RPMI7951 (cell line): ENCODE measurements at places on chromosomes 11 and 22.
A peak's percentile ranks its signal among the peaks of the same experiment; 100 is the strongest.

DNA sequence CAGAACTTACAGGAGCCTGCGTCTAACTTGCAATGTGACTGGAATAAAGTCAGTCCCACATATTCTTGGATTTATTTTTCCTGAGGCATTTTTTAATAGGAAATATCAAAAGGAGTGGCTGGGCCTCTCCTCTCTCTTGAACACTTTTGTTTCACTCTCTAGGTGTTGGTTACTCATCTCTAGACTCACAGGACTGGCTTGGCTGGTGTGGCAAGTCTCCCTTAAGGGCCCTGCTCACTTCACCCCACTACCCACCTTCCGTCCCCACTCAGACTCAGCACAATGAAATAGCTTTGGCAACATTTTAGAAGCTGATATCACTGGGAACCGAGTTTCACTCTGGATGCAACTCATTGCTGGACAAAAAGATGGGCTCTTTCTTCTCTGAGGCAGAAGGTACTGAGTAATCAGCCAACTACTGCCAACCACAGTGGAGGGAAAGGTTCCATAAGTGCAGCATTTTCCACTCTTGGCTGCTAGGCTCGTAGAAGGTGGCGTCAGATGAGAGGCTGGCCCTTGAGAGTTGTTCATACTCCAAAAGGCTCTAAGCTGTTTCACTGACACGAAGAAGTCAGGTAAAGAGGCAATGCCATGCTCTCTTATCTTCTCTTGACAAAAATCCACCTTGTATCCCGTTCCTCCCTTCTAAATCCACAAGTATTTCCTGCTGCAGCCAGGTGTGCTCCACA, 390.6 kb downstream of the SOX6 start:
- no peak for DNase-seq

DNA sequence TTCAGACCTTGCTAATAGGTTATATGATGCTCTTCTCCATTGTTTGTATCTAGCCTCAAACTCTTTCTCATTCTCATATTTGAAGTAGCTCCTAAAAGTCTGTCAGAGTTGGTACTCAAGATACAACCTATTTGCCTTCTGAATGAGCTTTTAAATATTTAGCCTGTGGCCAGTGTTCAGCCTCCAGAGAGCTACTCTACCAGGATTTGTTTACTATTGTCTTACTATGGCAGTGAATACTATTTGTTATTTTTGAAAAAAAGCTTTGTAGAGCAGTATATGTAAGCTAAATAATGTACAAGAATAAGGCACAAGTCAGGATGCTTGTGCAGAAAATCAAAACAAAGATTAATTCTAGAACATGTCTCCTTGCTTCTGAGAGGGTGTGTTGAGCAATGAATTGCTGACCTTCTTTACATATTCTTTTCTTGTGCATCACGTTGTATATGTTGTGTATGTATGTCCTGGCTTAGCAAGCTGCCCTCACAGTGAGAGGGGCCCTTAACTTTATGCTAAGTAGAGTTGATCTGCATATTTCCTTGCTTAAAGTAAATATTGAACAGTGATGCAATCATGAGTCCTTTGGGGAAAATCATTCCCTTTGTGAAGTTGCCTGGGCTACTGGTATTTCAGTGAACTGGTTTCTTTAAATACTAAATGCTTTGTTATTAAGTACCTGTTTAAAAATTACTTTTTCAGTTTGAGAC, 438.0 kb downstream of the LUZP2 start:
- DNase-seq, result no peak

DNA sequence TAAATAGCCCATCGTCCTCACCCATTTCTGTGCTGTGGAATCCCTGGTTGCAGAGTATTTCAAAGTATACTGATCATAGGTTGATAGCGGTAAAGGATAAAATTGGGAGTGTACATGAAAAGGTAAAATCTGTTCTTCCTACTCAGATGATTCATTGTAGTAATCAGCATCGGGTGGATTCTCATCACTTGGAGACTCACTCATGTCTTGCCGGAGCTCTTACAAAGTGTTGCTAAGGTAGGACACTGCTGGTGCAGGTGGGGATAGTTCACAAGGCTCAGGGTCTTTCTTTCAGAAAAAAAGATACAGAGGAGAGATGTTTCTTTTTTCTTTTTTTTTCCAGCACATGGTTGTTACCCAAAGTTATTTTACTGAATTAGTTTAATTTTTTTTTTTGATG, 84.8 kb downstream of the MTNR1B start:
- no peak for DNase-seq

GRCh38 chr22:19378344-19378674, 53.2 kb downstream of the HIRA start:
- no peak for DNase-seq

DNA sequence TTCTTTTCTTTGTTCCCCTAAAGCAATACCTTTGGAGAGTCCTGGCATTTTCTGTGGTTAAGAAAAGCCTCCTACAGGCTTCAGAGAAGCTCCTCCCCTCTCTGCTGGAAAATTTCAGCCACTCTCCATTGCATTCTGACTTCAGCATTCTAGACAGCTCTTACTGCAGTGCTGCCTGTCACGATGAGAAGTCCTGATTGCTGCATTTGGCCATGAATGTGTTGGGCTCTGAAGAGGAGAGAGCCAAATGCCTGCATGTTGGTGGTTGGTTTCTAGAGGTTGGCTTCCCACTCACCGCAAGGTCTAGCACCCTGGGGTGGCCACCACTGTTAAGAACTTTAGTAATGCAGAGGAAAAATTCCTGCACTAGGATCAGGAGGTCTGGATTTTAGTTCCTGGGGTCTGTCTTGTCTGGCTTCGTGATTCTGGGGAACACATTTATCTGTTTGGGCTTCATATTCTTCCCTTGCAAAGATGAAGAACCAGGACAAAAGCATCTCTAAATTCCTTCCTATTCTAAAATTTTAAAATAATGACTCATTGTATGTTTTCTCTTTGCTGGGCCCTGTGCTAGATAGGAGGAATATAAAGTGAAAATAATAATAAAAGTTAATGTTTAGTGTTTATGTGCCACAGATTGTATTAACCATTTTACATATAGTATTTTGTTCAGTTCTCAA, 38.1 kb downstream of the COA4 start:
- DNase-seq, result peak; percentile 23

GRCh38 chr22:50670914-50671538, 1.6 kb upstream of the SHANK3 start:
- DNase-seq, result no peak

DNA sequence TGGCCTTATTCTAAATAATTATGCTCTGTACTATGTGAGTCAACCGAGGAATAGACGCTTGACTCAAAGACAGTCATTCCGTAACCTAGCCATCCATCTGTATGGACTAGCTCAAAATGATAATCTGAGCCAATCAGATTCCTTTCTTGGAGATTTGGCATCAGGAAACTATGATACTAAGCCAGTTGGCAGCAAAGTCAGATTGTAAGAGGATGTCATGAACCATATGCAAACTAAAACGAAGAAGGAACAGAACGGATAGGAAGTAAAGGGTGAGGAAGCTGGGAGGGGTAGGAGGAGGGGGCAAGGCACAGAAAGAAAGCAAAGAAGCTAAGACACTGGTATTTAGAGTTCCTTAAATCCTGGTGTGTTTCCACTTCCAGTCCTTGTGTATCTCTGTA, 10.7 kb upstream of the SESN3 start:
- no peak for DNase-seq

DNA sequence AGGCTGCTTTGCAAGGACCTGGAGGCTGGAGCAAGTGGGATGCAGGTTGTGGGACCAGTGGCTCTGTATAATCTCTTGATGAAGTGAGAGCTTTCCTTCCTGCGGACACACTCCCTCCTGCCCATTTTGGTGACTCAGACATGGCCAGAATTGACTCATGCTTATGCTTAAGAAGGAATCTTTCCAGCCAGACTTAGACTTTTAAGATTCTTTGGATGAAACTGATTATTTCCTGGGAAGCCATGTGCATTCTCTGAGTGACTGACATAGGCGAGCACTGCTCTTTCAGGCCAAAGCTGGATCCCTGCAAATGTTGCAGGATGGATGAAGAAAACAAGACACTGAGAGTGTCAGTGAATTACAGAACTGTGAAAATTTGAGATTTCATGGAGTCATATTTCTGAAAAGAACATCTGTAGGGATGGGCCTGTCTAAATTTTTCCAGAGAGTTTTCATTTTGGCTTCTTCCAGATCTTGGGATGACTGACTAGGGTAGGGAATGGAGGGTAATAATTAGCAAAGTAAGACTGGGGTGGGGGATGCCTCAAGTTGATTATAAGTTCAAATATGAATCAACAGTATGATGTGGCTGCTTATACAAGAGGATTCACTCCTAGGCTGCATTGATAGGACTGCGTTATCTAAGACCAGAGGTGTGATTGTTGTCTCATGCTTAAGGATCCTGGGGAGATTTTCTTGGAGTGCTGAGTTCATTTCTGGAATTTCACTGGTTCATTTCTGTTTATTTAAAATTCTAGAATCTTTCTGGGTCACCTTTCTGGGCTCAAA, 195.8 kb downstream of the HIPK3 start:
- peak; percentile 88 for DNase-seq

DNA sequence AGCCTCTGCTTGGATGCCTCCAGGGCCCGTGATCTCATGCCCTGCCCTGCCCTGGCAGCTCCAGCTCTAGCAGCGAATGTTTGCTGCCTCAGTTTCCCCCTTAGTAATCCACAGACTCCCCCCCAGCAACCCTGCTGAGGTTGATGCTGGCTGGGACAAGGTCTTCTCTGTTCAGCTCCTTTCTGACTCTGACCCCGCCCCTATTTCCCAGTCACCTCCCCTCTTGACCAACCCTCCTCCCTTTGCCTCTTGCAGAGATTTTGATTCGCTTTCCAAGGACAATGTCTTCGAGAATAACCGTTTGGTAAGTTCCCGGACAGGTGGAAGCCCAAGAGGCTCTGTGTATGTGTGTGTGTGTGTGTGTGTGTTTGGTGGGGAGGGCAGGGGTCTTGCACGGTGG, 5.6 kb downstream of the MICALL1 start:
- DNase-seq, result no peak

DNA sequence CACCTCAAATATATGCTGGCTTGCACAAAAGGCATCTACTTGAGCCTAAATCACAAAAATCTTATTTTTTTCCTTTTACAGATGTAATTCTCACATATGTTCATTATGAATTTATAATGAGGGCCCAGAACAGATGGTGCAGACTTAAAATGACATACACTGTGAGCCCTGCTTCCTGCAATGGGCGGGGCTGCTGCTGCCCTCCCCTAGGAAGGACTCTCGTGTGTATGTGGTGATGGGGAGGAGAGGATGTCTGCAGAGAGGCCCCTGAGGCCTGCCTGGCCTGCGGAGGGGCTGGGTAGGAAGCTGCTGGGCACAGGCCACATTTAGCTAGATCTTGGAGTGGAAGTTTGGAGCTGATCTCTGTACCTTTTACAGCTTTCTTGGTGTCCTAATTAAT, 233.4 kb upstream of the KIRREL3 start:
- no peak for DNase-seq

DNA sequence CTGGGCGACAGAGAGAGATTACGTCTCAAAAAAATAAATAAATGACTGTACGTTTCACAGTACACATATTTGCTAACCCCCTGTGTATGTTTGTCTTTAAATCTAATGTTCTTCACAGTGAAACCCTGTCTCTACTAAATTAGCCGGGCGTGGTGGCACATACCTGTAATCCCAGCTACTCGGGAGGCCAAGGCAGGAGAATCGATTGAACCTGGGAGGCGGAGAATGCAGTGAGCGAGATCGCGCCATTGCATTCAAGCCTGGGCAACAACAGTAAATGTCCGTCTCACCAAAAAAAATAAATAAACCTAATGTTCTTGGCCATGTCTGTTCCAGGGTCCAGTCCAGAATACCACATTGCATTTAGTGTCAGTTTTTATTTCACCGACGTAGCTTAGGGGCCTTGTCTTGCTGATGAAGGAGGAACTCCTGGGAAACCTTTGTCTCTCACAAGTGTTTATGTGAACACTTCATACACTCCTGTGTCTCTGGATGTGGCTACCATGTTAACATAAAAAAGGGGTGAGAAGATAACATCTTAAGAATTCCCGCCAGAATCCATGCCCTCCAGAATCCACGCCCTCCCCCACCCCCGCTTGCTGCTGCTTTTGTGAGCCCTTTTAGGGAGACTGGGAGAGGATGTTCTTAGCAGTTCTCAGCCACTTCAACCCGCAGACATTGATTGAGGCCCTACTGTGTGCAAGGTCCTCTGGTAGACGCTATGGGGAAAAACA, 5.0 kb upstream of the SERHL2 start:
- DNase-seq, result no peak

DNA sequence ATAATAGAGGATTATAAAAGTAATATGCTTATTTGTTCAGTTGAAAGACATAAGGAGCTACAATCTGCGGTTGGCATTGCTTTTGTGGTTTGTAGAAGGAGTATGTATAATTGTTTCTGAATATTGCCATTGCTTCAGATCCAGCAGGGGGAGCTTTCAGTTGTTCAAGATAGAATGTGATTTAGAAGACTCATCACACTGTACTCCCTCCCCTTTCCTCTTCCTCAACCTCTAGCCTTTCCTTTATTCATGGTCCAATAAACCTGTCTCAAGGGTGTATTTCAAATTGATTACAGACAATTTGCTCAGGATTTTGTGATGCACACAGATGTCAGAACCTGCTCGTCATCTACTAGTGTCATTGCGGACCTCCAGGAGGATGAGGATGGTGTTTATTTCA, 9.8 kb downstream of the PRMT3 start:
- peak; percentile 58 for DNase-seq

DNA sequence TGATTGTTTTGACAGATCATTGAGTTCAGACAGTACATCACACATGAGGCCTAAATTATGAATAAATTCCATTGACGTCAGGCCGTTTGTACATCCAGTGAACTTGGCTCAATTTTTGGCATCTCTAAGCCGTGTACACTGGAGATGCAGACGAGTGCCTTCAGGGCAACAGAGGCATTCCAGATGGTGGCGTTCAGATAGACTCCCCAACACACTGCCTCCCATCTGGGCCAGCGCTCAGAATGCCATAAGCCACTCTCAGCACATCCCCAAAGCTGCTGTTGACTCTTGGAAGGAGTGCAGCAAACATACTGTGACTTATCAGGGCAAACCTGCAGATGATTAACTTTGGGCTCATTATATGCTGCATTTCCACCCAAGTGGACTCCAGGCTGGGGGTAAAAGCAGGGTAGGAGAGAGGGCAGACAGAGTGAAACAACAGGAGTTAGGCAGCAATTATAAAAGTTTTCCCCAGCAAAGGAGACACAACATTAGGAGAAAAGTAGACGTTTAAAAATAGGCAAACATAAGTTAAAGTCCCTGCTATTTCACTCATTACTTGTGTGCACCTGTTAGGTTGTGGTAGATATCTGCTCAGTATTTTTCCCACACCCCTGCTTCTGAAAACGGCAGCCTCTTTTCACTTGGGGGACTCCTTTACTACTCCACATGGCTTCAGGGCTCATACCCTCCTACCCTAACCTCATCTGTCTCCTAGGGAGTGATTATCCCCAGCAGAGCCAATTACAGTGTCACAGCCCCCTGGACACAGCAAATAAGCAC, 60.2 kb upstream of the PDE3B start:
- DNase-seq, result no peak

- no peak for DNase-seq
Observed at GRCh38 chr11:34155057-34155756, 49.8 kb downstream of the NAT10 start.

- DNase-seq, result no peak
Observed at GRCh38 chr11:61616434-61616833, 35.6 kb upstream of the SYT7 start.

GRCh38 chr11:46513934-46514342, 79.9 kb downstream of the AMBRA1 start:
- no peak for DNase-seq
